ENCODE measurements at places on chromosomes 12 and 14.

DNA sequence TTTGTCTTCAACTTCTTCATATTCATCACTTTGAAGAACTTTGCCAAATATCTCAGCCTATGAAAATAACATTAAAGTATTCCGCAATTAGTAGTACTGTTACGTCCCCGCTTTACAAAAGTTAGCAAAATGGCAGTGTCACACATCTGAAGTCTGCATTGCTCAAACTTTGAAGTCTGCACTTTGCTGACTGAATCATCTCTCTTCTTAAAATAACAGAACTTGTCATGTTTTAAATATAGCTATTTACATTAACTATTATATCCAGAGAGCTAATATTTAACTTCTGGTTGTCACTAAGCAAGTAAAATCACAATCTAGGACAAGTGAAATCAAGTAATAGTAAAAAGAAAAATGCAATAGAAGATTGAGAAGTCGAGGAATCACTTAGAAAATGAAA is 34.5 kb downstream of the IPO8 start:
- DNase-seq, result no peak

- DNase-seq, result no peak
Measured at GRCh38 chr12:128705140-128705539, 118.6 kb downstream of the SLC15A4 start.

DNA sequence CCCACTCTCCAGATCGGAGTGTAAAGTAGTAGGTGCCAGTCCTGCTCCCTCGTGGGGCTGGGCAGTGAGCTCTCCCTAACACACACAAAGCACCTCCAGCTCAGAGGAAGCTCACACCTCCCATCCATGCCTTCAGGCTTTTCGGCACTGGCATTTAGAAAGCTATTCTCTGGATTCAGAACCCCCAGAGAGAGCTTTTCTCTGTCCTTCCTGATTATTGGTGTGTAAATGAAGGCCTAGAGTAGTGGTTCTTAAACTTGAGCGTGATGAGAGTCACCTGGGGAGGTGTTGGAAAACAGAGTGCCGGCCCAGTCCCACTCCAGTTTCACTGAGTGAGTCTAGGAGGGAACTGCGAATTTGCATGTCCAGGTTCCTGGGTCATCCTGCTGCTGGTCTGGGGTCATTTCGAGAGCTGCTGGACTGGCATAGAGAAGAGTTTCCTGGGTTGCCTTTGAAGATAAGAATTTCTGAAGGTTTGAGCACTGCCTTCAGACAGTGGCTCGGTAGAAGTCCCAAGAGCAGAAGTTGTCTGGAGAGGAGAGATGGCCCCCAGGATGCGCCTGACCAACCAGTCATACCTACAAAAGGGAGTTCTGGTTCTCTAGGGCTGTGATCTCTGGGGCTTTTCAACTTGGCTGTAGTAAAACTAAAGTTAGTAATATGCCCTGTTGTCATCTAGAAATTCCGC is 15.1 kb downstream of the CD9 start:
- no peak for DNase-seq

DNA sequence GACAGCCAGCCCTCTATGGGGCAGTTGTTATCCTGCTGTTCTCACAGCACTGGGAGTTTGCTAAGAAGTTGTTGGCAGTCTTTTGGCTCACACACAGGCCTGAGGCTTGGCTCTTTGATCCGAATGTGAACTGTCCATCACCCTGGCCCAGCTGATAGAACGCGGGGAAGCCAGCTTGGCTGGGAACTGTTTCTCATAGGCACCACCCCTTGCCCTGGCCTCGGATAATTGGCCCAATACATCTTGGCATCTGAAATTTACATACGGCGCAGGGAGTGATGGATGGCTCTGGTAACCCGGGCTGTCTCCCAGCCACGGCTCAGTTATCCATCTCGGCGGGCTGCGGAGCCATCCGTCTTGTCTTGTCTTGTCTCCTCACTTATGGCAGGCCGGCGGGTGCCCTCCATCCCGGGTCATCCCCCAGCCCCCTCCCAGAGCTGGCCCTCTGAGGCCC is 164.1 kb downstream of the PHETA1 start:
- DNase-seq, result no peak

All from renal cortex interstitium (tissue), 15 donors.